ENCODE measurements at places on chromosomes 1 and 21. TPM values are rescaled to one million over a fixed set of nuclear protein-coding genes. Genes with fewer than 3 reads are reported as not detected.

The CLEC20A gene
- not detected for total RNA-seq

The RHBG gene
- total RNA-seq = not detected

The FAM3B gene
- 0.51 TPM for total RNA-seq

The KCTD3 gene
- 31.5 TPM for total RNA-seq

The C1orf115 gene
- 5.5 TPM for total RNA-seq

The LCK gene
- 8.2 TPM for total RNA-seq

The OR2L8 gene
- not detected for total RNA-seq

The ACOT11 gene
- total RNA-seq = 1.3 TPM

The IQGAP3 gene
- 65.3 TPM for total RNA-seq

The OR2M3 gene
- not detected for total RNA-seq

The SV2A gene
- 5.9 TPM for total RNA-seq

The SHISAL2A gene
- 0.17 TPM for total RNA-seq

The IL20 gene
- total RNA-seq = not detected

The SELE gene
- not detected for total RNA-seq

The MROH7 gene
- not detected for total RNA-seq

The PDZK1IP1 gene
- total RNA-seq = 43.2 TPM

The TFAP2E gene
- 1.0 TPM for total RNA-seq

The CELA2B gene
- not detected for total RNA-seq

The RER1 gene
- total RNA-seq = 185 TPM

The SLC25A34 gene
- total RNA-seq = 0.75 TPM

The CASQ1 gene
- total RNA-seq = not detected

The TOR3A gene
- 57.9 TPM for total RNA-seq

The AKR7A3 gene
- 1.3 TPM for total RNA-seq

The FCER1A gene
- not detected for total RNA-seq

The IL22RA1 gene
- total RNA-seq = not detected

The LIPI gene
- not detected for total RNA-seq

The PRAMEF11 gene
- not detected for total RNA-seq

The FMN2 gene
- total RNA-seq = 0.43 TPM

The RASAL2 gene
- total RNA-seq = 10.1 TPM

The SPRR2B gene
- total RNA-seq = not detected

The CHD5 gene
- not detected for total RNA-seq

The HAO2 gene
- total RNA-seq = not detected

The CDA gene
- 6.0 TPM for total RNA-seq

The LHX8 gene
- not detected for total RNA-seq

The VWA5B1 gene
- total RNA-seq = not detected

The RGS8 gene
- not detected for total RNA-seq

Measured in epithelial cell of proximal tubule (primary cell).